NCI-H69 (cell line): ENCODE measurements at places on chromosomes 11 and 22.
A peak's percentile ranks its signal among the peaks of the same experiment; 100 is the strongest.

DNA sequence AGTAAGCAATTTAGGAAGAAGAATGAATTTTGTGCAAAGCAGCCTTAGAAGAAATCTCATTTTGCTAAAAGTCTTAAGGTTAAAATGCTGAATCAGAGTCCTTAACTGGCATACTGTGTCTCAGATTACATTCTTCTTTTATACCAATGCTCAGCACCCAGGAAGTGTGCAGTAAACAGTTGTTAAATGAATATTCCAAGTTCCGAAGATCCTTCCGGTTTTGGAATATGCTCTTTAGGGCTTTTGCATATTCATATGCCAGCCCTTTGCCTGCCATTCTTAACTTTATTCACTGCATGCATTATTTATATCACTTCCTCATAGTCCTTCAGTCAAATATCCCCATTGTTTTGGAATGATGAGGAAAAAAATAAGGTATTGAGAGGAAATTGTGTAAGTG lies 242.0 kb downstream of the DDX10 start:
- DNase-seq: no peak

- DNase-seq: no peak
Measured at GRCh38 chr11:9330387-9331384, 16.3 kb upstream of the TMEM41B start.

GRCh38 chr11:121253951-121254350 lies 38.6 kb upstream of the SC5D start:
- DNase-seq: no peak

DNA sequence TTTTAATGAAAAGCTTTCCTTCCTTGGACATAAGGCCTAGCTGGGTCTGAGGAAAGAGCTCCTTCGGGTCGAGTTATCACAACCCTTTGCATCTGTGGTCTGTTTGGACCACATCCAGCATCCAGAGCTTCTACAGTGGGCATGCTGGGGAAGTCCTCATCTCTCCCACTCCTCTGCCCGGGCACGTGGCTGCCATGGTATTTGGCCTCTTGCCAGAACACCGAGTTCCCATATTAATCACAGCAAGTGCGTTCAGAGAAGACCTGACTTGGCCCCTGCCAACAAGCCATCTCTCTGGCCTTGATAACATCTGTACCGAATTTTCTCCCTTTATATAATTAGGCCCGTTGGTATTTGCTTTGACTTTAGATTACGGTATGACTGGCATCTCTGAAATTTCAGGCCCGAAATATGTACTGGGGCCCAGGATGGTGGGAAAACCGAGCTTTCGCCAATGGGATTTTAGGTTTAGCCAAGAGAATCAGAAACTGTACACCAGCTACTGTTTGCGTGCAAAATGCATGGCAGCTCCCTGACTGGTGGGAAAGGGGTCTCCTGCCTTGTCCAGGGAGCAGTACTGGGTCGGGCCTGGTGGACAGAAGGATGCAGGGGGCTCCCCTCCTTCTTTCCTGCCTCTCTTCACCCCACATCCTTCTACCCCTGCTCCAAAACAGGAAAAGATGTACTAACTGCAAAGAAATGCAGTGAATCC lies 90.0 kb downstream of the MICAL2 start:
- DNase-seq: peak; percentile 74

DNA sequence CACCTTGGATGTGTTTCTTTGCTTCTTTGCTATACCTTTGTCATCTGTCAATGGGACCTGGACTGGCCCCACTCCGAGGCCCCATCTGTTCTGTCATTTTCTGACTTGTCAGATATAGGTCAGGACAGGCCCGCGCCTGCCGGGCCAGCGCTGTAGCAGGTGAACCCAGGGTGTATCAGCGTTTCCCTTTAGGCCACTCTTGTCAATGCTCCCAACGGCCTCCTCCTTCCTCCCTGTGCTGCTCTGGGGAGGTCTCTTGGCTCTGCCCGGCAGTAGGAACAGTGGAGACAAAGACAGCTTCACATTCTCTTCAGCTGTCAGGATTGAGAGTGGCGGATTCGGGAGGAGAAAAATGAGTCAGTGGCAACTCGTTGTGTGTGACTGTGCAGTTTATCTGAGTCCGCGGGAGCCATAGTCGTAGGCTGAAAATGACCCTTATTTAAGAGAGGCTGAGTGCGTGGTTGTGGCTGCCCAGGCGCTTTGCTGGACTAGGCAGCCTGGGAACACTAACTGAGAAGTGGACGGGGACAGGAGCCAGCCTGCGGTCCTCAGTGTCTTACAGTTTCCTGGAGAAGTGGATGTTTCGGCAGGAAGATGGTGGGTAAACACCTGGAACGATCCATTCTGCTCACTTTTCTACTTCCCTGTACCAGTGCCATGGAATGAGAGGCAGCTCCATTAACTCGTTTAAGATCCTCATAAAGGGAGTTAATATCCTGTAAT lies 102.3 kb downstream of the PRR5L start:
- DNase-seq: peak; percentile 79

DNA sequence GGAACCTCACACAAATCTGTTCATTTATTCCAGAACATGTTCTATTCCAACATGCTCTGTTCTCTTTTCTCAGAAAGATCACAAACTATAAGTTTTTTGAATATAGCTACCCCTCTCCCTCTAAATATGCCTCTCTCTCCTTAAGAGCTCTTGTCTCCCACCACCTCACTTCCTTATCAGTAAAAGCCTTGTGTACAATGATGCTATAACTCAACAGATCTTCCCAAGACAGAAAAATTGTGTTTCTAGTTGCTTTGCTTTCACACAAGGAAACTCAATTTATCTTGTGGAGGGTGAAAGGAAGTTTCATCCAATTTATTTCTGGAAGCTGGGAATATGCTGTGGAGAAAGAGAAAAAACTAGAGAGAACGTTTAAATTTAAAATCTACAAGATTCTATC lies 64.4 kb downstream of the FAM76B start:
- DNase-seq: no peak

- DNase-seq: no peak
Measured at GRCh38 chr11:73160005-73160760, 18.1 kb upstream of the FCHSD2 start.

DNA sequence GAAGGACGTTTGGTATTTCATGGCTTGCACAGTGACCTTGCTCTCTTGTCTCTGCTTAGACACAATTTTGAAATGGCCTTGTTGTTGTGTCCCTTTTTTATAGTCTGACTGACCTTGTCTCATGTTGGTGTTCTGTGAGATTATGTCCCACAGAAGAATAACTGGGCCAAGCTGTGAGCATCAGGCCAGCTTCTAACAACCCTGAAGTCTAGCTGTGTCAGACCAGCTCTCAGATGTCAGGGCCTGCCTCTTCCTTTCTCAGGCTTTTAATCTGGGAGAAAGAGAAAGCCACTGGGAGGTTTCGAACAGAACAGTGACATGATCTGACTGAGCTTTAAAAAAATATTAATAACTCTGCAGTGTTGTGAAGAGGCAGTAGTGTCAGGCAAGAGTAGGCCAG lies 2.0 kb upstream of the UEVLD start:
- DNase-seq: no peak

DNA sequence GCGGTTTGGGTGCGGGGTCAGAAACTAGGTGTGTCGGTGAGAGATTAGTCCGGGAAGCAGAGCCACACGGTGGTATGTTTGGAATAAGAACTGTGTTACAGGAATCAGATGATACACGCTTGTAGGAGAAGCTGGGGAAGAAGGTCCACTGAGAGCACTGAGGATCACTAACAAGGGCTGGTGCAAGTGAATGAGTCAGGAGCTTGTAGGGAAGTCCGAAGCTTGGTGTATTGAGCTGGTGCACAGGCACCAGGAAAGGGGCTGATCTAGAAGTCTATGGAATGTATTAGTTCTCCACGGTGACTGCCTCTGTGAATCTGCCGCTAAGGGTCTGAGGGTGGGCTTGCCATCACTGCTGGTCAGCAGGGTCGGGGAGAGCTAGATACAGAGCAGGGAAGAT lies 18.8 kb upstream of the GRK3 start:
- DNase-seq: no peak

GRCh38 chr11:106030609-106031008 lies 8.6 kb upstream of the MSANTD4 start:
- DNase-seq: no peak
